Cerebellum (tissue), 4 donors: ENCODE measurements at places on chromosomes 2 and 18. TPM values are rescaled to one million over a fixed set of nuclear protein-coding genes. Genes with fewer than 3 reads are reported as not detected.

Gene ACMSD
- not detected for total RNA-seq

DNA sequence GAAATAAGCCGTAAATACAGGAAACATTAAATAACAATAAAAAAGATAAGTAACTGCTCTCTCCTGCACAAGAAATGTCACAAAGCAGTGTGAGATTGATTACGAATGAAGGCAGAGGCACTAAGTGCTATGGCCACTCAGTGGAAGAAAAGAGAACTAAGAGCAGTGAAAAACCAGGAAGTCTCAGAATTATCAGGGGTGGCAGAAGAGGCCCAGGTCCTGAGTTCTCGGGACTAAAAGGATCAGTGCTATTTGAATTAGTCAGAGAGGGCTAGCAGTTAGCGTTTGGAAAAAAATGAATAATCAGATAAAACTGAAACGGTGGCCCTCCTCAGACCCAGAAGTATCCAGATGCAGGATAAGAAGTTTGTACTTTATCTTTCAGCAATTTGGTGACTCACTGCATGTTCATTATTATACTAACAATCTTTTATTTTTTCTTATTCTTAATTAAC is 367.1 kb downstream of the ZEB2 start:
- no peak for DNase-seq

GRCh38 chr2:110995911-110996310 is 124.8 kb upstream of the BCL2L11 start:
- DNase-seq, result no peak

DNA sequence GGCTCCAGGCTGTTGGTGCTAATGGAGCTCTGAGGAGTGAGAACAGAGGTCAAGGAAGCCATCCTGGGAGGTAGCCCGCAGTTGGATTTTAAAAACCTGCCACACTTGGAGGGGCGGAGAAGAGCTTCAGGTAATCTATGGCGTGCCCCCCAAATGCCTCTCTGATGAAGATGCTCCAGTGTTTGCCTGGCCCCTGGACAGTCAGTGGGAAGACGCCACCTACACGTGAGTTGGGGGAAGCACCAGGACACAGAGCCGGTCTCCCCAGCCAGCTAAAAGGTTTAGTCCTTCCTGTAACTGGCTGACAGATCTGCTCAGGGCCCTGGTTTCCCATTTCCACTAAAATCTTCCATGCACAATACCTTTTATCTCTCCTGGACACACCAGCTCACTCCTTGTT is 225.0 kb downstream of the TTC32 start:
- no peak for DNase-seq

- DNase-seq, result no peak
These were observed 124.5 kb downstream of the SETBP1 start for GRCh38 chr18:44805176-44805575.

DNA sequence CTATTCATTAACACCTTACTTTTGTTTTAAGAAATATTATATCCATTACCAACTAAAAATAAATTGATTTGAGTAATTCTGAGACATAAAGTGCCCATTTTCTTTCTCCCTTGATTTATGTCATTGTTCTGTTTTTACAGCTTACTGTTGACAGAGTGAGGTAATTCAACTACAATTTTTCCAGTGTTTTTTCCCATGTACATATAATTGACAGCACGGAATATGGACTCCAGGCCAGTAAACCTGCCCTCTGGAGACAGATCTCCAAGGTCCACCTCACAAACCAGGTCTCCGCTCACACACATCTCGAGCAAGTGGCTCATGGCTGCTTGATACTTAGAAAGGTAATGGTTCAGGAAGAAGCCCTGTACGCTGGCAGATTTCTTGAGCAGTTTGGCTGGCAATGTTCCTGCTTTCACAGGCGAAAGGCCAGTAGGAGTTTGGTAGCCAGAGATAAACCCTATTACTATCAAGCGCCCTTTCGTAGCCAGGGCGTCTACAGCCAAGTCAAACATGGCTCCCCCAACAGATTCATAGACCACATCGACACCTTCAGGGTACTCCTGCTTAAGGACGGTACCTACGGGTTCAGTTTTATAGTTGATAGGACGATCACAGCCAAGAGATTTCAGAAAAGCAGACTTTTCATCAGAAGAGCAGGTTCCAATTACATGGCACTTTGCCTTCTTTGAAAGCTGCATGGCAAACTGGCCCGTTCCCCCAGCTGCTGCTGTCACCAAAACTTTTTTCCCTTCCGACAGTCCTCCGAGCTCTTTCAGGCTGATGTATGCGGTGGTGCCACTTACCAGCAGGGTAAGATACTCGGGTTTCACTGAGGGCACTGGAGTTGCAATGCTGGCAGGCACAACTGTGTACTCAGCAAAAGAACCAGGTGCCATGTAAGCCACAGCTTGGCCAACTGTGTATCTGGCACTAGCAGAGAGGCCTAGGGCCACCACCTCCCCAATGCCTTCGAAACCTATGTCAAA is 7.4 kb downstream of the PTGR3 start:
- no peak for DNase-seq

Gene MGAT4A
- total RNA-seq, result 69.4 TPM

DNA sequence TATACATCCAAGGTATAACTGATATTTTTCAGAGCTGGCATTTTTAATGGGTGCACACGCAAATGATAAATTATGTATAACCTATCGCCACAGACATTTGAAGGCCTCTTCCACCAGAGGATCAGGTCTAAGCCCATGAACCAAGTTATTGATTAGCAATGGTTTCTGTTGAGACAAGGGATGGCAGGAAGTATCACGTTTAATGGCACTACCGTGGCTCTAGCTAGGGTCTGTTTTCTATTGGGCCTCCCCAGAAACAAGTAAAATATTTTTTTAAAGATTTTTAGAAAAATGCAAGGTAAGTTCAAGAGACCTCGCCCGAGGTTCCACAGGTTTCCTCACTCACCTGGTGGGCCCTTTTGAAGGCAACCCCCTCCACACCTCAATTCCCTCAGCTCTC is 667 bp downstream of the GFPT1 start:
- DNase-seq, result no peak

GRCh38 chr18:52691841-52692240 is 351.8 kb downstream of the DCC start:
- no peak for DNase-seq

DNA sequence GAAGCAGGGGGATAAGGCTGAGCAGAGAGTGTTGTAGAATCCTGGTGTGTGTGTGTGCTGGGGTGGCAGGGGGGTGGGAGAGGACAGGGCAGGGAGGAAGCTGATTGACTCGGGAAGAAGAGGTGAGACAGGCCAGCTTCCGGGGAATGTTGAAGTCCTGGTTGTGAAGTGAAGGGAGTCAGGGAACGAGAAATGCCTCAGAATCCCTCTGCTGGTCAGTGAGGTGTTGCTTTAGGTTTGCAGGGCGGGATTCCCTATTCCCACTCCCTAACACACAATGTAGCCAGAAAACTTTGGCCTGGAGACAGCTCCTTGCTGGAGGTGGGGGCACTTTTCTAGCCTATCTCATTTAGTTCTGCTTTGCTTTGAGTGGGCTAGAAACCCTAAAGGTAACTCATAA is 265.1 kb downstream of the HAUS1 start:
- DNase-seq, result no peak

DNA sequence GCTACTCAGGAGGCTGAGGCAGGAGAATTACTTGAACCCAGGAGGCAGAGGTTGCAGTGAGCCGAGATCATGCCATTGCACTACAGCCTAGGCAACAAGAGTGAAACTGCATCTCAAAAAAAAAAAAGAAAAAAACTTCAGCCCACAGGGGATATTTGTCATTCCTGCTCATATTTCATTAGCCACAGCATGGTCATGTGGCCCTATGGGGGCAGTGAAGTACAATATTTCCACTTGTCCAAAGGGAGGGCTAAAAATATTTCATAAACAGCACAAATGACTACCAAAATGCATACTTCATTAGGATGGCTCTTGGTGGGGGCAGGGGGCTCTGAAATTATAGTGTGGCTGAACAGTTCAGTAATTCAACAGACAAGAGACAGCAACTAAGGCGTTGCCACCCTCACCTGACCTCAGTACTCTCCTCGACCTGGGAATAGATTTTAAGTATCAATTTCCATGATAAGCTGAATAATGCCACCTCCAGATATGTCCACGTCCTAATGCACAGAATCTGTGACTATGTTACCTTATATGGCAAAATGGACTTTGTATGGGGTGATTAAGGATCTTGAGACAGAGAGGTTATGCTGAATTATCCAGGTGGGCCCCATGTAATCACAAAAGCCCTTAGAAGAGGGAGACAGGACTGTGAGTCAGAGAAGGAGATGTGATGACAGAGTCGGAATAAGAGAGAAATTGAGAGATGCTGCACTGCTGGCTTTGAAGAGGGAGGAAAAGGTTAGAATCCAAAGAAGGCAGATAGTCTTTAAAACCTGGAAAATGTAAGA is 158.2 kb upstream of the CRIM1 start:
- DNase-seq, result no peak

GRCh38 chr2:42076357-42077225 is 28.8 kb downstream of the PKDCC start:
- DNase-seq, result no peak

Gene POTEF
- total RNA-seq, result 0.27 TPM

DNA sequence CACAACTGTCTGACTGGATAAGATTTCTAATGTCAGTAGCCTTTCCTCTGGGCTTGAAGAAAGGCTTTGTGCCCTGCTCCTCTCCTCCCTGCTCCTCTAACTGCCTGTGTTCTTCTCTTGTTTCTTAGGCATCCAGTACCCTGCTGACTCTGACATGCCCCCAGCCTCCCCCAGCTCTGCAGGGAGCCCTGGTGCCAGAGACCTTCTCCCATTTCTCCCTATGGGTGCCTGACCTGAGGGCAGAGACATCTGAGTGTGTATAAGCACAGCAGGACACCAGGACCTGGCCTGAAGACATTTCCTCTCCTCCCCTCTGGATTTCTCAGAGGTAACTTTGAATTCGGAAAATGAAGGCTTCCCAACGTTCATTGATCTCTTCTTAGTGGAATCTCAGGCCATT is 23.6 kb downstream of the RNF144A start:
- no peak for DNase-seq

DNA sequence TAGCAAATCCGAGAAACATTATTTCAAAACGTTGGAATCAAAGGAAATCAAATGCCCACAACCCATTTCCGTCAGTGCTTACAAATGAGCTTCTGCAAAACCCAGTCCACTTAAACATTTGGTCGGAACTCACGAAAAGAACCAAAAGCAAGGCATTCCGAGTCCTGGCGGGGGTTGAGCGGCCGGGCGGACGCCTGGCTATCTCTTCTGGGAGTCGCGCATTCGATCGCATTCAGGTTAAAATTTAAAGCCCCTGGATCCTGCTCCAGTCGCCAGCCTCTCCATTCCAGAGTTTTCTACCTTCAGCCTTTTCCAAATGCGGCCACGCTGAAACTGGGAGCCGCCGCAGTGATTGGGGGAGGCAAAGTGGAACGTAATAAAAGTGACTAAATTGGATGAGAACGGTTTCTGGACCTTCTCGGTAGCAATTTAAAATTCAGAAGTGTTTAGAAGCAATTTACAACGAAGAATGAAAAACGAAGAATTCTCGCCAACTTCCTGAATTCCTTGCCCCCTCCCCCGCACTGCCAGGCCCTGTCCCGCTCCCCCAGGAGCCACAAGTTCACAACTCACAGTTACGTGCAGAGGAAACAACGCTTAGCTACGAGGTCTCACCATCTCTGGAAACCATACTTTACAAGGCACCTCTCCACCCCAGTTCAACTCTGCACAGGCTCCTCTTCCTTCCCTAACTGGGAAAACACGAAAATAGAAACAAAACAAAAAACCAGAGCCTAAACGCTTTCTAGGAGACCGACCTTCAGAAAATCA is 1.7 kb upstream of the GATA6 start:
- DNase-seq, result no peak

- DNase-seq, result no peak
These were observed 82.0 kb downstream of the RRM2 start for GRCh38 chr2:10204326-10205161.

- no peak for DNase-seq
These were observed 45.1 kb upstream of the SERTAD2 start for GRCh38 chr2:64698668-64699444.

Gene KLF11
- 10.7 TPM for total RNA-seq

Gene ZNF24
- total RNA-seq, result 69.6 TPM

Gene EPAS1
- total RNA-seq, result 13.0 TPM
